Stimulated activated CD8-positive, alpha-beta memory T cell treated with anti-CD3 and anti-CD28 coated beads, Interleukin-2, amount 100 ng/mL, for 1 hour (primary cell): ENCODE measurements at places on chromosomes 5 and 9.

GRCh38 chr9:129476821-129477611, 143.9 kb downstream of the C9orf50 start:
- no peak for DNase-seq

GRCh38 chr5:31054453-31054852, 139.0 kb upstream of the CDH6 start:
- DNase-seq = no peak

DNA sequence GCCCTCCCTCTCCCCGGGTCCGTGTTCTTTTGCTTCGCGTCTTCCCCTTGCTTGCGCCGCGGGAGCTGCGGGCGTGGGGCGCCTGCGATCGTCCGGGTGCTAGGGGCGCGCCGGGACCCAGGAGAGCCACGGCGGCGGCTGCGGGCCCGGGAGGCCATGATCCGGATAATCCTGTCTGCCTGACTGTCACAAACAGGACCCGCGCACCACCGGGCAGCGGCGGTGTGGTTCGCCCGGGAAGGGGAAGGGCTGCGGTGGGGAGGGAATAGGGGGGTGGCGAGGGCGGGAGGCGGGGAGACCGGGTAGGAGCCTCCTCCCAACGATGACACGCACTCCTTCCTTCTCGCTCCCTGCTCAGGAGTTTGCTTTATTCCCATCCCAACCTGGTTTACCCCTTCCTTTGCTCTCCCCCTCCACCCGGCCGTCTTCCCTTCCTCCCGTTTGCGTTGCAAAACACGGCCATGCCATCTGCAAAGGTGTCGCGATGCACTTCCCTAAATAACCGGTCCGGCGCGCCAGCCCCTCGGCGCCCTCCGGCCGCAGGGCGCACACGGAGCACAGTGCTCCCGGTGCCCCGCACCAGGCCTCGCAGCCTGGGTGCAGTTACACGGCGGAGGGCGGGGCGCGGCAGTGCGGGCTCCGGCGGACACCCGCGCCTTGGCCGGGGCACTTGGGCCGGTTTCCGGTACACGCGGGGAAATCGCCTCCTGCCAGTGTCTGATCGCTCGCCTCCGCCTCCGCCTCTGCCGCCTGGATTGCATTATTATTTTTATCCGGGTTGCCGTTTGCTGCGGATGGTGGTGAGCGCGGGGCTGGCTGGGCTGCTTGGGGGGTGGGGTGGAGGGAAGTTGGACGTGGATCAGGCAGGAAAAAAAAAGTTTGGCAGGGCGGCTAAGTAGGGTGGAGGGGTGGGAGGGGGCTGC, 1.5 kb downstream of the SMARCA2 start:
- DNase-seq = peak; percentile 38

GRCh38 chr5:13558408-13558807, 386.1 kb downstream of the DNAH5 start:
- DNase-seq = no peak

DNA sequence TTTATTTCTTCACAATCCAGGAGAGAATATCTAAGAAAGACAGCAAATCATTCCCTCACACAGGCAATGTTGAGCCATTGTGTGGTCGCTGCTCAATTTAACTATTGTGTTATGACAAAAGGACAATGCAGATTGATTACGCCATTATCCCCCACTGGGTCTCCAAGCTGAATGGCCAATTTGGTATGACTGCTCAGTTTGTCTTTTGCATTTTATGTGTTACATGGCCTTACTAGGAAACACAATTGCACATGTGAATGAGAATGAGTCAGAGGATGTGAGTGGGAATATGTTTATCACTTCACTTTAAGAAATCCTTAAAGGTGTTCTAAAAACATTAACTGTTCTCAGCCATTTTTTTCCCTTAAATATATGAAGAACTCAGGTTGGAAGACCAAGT, 108.3 kb downstream of the FAM174A start:
- DNase-seq = no peak

- DNase-seq = no peak
Observed at GRCh38 chr9:91802391-91802790, 147.6 kb downstream of the ROR2 start.

DNA sequence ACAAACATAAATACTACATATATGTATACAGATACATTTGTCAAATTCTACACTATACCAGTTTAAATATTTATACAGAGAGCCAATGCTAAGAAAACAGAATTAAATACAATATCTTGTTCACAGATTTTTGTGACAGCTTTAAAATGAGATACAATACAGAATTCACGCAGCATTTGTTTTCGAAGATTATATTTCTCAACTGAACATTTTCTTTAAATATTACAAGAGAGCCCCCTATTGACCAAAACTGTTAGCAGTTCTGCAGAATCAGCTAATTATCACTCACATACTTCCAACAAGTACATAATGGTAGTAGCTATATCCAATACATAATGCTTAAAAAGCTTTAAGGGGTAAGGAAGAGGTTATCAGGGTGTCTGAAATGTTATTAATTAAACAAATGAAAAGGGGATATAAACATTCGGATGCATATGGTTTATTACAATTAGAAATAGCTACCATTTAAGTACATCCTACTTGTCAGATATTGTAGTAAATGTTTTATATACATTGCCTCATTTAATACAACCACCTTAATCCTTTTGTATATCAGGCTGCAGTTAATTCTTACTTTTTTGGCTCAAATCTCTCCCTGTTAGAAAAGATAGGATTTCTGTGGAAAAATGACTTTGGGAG, 31.7 kb downstream of the ZDHHC21 start:
- DNase-seq = no peak

- DNase-seq = no peak
Observed at GRCh38 chr9:1151691-1152090, 101.5 kb downstream of the DMRT2 start.

GRCh38 chr9:118734696-118735095, 634.5 kb downstream of the BRINP1 start:
- DNase-seq = no peak

- peak; percentile 74 for DNase-seq
Observed at GRCh38 chr5:151213803-151214613, 9.9 kb downstream of the CCDC69 start.

- DNase-seq = no peak
Observed at GRCh38 chr9:91824601-91825305, 125.3 kb downstream of the ROR2 start.

GRCh38 chr9:125992557-125992956, 245.4 kb downstream of the PBX3 start:
- DNase-seq = no peak

DNA sequence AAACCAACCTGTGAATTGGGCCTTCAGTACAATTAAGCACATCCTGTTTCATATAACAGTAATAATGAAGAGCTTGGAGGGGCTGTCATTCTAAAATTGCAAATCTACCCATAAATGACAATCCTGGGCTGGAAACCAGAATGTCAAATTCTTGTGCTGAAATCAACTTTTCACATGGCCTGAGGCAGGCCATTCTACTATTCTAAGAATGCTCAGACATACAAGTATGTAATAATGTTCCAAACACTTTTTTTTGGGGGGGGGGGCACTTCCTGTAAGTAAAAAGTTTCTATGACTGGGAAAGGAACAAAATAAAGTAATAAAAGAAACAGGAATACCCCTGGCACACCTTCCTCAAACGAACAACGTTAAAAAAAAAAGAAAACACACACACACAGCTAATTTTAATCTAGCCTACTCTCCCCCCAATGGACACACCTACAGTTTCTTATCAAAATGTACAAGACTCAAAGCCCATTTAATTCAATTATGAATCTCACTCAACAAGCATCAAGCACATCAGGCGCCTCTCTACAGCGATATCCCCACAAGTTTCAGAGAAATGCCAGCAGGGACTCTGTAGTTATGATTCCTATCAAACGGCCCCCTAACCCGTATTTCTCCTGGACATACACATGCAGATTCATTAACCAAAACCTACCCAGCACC, 1.4 kb downstream of the ETF1 start:
- no peak for DNase-seq

- DNase-seq = no peak
Observed at GRCh38 chr5:24963611-24964010, 318.8 kb upstream of the CDH10 start.

- DNase-seq = no peak
Observed at GRCh38 chr9:77533671-77534070, 114.5 kb downstream of the GNA14 start.

DNA sequence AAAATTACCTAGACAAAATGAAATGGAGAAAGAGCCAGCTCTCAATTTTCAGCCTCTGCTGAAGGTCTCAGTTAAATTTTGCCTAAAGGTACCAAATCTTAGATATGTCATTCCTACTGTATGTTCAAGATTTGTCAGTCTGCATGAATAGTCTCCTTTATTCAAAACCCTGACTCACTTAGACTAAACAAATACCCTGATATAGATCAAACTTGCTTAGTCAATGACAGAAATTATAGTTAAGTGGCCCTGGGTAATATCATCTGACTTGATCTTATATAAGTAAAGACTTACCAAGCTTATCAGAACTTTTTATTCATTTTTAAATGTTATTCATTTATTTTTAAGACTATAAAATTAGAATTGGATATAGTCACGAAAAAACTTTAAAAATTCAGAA, 12.2 kb downstream of the MEGF9 start:
- no peak for DNase-seq

DNA sequence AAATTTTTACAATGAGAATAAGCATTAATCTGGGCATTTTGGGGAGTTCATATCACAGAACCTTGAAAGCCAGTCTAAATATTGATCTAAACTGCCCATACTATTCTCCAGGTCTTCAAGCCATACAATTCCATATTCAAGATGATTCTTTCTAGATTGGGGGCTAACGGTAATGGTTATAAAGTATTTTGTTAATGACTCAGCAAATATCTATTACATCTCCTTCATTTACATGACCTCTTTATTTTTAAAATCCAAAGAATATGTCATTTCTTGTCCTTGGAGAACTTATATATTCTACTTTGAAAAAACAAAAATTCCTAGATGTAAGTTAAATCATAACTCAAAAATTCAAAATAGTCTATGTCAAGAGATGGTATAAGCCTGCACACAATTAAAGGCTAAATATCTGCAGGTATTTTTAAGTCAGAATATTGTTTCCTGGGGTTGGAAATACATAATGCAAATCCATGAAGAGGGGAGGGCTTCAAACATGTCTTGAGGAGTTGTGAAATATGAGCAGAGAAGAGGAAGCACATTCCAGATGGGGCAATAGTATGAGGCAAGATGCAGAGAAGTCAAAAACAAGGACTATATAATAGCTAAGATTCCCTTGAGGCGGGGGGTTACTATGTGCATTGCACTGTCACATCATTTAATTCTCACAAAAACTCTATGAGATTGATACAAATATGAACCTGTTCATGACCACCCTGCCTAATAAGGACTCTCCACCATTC, 526.4 kb downstream of the NR2F1-AS1 start:
- no peak for DNase-seq

DNA sequence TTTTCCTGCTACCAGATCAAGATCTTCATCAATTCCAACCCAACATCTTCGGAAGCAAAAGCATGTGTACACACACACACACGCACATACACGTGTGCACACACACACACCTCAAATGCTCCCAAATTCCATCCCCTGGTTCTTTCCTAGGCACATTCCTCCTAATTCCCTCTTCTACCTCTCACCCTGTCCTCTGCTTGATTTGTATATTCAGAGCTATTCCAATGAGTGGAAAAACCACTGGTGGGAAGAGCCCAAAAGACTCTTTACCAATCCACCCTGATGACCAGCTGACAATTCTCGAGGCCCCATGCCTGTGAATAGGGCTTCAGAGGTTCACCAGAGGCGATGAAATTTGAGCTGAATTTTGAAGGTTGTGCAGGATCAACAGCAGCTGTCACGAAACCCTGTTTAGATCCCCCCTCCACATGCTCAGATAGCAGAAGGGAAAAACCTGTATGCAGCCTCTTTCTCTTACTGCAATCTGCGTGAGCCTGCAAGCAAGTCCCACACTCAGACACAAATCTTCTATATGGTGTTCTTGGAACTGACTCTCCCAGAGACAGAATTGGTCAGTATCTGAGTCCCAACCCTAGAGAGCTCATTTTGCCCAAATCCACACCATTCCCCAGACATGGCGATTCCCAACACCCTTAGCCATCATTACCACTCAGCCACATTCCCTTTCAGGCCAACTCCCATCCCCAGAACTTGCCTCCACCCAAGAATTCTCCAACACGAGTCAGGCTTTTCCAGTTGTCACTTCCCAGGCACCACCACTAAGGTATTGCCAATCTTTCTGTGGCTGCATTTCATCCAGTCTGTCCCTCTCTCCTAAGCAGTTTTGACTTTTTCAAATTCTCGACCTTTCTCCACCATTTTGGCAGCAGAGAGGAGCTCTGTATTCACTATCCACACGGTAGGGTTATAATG, 4.3 kb upstream of the TRIO start:
- no peak for DNase-seq

- DNase-seq = no peak
Observed at GRCh38 chr9:83675466-83675865, 32.3 kb downstream of the UBQLN1 start.

DNA sequence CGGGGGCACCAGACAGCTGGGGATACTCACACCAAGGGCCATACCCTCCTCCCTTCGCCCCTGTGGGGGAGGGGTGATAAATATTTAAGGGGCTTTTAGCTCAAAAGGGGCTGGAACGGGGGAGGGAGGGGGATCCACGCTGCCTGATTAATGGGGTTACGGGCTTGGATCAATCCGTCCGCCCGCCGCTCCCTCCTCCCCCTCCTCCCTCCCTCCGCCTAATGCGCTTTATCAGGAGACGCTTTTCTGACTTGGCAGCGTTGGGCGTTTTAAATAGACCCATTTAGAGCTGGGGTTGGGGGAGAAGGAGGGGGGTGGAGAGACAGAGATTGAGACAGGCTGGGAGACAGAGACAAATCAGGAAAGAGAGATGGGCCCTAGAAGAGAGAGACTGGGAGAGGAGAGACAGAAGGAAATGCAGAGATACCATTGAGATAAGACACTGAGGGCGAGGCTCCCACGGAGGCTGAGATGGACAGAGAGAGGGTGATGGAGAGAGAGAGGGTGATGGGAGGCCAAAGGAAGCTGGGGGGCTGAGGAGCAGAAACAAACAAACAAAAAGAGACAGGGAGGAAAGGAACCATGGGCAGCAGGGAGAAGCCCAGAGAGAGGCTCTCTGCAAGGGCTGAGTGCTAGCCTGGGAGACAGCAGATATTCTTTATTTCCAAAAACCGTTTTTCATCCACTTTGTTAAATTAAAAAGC, 10.3 kb downstream of the CNTFR start:
- DNase-seq = no peak

- no peak for DNase-seq
Observed at GRCh38 chr9:18496256-18497000, 22.5 kb downstream of the ADAMTSL1 start.

DNA sequence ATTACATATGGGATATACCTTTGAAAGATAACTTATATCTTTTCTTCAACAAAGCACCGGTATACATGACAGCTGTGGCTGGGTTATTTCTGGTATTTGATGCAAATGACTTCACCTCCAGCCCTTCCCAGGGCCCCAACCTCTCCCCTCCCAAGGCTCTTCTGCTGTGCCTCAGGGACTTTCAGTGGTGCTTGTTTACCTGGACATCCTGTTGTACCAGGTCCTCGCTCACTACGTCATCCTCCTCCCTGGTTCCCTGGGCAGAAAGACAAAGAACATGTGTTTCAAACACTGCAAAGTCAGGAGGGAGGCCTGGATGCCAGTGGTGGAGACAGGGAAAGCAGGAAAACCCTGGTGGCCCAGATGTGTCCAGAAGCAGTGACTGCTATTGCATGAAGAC, 23.4 kb downstream of the ANXA6 start:
- DNase-seq = no peak
